DMS79 treated with DMSO at 0.1 percent for 48 hours (cell line): ENCODE measurements at places on chromosomes 5 and 9.

GRCh38 chr5:110623874-110624273, 102.6 kb downstream of the TMEM232 start:
- DNase-seq = no peak

DNA sequence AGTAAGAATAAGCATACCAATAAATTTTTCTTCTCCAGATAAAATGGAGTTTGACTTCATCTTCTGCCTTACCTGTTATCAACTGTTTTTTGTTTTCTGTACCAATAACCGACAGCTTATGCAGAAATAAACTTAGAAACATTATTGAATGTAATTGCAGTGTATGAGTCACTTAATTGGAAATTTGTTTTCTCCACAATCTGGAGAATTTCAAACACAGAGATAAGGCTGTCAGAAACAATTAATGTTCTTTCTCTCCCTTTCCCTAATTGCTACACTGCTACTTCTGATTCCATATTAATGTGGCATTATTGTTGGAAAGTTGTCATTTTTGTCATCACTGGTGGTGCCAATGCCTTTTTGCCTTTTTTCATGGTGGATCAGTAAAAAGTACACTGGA, 180.3 kb downstream of the SLCO4C1 start:
- DNase-seq = no peak

DNA sequence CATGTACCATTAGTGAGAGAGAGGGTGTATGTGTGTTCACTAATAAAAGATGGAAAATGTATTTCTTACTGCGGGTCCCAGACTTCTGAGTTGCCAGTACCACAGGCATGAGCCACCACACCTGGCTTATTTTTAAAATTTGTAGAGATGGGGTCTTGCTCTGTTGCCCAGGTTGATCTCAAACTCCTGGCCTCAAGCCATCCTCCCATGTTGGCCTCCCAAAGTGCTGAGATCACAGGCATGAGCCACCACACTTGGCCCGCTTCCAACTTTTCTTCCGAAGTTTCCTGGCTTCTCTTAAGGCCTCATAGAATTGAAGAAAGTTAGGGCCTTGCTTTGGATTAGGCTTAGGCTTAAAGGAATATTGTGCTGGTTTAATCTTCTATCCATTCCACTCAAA, 40.4 kb upstream of the F2RL2 start:
- DNase-seq = no peak

- DNase-seq = no peak
Measured at GRCh38 chr5:8366266-8366665, 497.3 kb downstream of the MTRR start.

DNA sequence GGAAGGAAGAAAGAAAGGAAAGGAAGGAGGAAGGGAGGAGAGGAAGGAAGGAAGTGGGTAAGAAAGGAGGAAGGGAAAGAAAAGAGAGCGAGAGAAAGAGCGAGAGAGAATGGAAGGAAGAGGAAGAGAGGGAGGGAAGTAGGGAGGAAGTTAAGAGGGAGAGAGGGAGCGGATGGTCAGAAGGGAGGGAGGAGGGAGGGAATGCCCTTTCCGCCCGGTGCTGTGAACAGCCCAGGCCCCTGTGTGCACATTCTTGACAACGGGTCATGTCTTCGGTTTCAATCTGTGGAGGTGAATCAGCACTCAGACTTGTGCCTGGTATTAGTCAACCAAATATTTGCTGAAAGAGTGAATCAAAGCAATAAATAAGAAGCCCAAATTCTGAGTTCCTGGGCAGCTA, 39.2 kb downstream of the PRUNE2 start:
- DNase-seq = no peak

GRCh38 chr9:111029260-111029659, 9.0 kb downstream of the LPAR1 start:
- no peak for DNase-seq

- DNase-seq = no peak
Measured at GRCh38 chr5:180389252-180390101, 36.3 kb upstream of the GFPT2 start.
